Activated T-helper 1 cell treated with anti-CD3 and anti-CD28 coated beads, Interleukin-12 subunit alpha, Interleukin-12 subunit beta, Interleukin-2, Interleukin-4 antibody, amounts not matched to agents 30 ng/mL and 10 ng/mL and 1 ng/mL, durations not matched to agents 14 hours and 24 hours and 36 hours (primary cell): ENCODE measurements at places on chromosomes 16 and 17. TPM values are rescaled to one million over a fixed set of nuclear protein-coding genes. Genes with fewer than 3 reads are reported as not detected.

DNA sequence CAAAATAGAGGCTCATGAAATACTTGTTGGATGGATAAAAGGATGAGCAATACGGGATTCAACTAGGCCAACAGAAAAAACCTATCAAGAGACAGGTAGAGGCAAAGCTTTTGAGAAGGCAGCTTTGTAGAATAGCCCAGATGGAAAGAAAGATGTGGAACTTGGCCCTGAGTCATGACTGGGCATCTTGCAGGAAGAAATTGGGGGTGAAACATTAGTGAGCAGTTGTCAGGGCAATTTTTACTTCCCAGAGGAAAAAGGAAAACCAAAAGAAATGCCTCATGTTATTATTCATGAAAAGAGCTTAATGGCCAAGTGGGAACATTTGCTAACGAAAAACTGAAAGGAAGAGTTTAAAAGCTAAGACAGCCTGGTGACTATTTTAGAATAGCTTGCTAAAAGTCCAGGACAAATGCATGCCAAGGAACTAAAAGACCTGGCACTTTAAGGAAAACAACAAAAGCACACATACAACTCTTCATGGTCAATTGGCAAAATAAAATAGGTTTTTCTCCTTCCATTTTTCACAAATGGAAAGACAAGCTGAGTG lies 180.1 kb downstream of the HS3ST3A1 start:
- no peaks in the 10 kb centered on the region for H3K36me3 ChIP-seq
- no peak overlapping the region for H3K27ac ChIP-seq
- no peaks in the 10 kb centered on the region for H3K4me1 ChIP-seq
- no peak for DNase-seq
- no peak overlapping the region for H3K4me3 ChIP-seq
- H3K27me3 ChIP-seq, result no peaks in the 10 kb centered on the region

DNA sequence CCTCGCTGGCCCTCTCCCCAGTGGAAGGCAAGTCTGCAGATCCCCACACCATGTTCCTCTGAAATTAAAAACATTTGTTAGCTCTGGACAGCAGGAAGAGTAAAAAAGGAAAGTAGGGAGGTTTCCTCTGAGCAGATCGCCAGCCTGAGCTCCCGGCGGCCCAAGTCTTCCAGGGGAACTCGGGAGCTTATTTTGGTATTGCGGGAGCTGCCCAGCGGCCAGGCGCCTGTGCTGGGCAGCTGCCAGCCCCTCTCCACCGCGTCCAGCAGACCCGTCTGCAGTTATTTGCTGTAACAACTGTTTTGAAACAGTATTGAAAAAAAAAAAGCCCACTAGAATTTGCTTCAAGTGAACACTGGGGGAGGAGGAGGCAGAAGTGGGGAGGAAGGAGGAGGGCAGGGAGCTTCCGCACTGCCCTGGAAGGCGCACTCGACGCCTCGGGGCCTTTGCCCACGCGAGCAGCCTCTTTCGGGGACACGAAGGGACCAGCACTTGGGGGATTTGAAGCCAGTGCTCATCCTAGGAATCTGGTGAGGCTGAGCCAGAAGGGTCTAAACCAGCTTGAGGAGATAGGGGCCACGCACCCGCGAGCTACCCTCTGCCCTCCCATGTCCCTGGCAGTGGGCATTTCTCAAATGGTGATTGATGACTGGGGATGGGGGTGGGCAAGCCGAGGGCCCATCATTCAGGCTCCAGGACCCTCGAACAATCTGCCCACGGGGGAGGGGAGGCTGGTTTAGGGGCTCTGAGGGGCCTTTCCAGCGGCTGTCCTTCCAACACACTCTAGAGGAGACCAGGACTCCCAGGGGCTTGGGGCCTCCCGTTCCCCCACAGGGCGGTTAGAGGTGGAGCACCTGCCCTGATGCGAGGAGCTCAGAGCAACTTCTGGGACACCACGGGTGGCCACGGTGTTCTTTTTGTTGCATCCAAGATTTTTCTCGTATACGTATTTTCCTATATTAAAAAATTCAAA lies 3.0 kb upstream of the BAHCC1 start:
- H3K4me3 ChIP-seq, result no peak overlapping the region
- H3K27ac ChIP-seq, result peak overlapping the region; percentile 34
- H3K27me3 ChIP-seq, result peaks cover 38% of the 10 kb centered on the region
- peaks cover 15% of the 10 kb centered on the region for H3K4me1 ChIP-seq

DNA sequence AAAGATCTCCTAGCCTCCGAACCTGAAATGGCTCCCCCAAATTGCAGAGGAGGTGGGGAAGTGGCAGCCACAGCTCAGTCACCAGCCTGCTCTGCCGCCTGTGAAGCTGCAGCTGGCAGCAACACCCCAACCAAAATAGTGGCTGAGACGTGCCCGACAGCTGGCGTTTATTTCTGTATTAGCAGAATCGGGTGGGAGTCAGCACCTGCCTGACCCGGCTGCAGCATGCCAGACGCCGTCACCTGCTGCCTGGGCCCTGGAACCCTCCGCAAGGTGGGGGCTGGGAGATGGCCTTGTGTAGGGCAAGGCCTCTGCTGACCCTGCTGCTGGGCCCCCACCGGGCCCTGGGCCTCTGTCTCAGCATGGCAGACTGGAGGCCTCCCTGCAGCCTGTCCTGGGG lies 17.5 kb upstream of the PABPN1L start:
- no peaks in the 10 kb centered on the region for H3K27me3 ChIP-seq
- H3K36me3 ChIP-seq, result no peaks in the 10 kb centered on the region
- no peak for DNase-seq
- H3K27ac ChIP-seq, result no peak overlapping the region
- H3K4me1 ChIP-seq, result peaks cover 6% of the 10 kb centered on the region

- no peaks in the 10 kb centered on the region for H3K27me3 ChIP-seq
- peaks cover 2% of the 10 kb centered on the region for H3K36me3 ChIP-seq
- no peak overlapping the region for H3K27ac ChIP-seq
- no peak for DNase-seq
- H3K4me3 ChIP-seq, result no peak overlapping the region
Measured at GRCh38 chr16:1449201-1449788, 4.9 kb upstream of the CCDC154 start.

GRCh38 chr16:75632857-75633256 lies 9.8 kb upstream of the ADAT1 start:
- DNase-seq, result no peak
- no peaks in the 10 kb centered on the region for H3K27me3 ChIP-seq
- H3K27ac ChIP-seq, result no peak overlapping the region
- peaks cover 75% of the 10 kb centered on the region for H3K36me3 ChIP-seq
- no peak overlapping the region for H3K4me3 ChIP-seq

Gene QRICH2
- total RNA-seq, result 2.7 and 3.3 TPM in 2 replicates

Gene OMG
- 0.10 TPM in 2 replicates for total RNA-seq

Gene OR1F1
- not detected in 2 replicates for total RNA-seq

DNA sequence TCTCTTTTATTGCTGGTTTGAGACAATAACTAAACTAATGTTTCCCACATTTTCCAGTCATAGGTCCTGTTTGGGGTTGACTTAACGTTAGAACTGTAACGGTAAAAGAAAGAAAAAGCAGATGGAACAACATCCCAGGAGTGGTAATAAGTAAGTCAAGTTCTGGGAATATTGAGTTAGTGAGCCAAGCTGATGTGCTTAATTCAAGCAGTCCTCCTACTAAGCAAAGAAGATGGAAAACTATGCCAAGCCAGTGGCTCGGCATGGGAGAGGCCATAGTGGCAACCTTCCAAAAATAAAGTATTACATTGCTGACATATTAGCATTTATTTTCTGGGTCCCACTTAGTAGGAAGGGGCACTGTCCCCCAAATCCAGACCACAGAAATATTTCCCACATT lies 161.7 kb upstream of the CDH5 start:
- H3K36me3 ChIP-seq, result no peaks in the 10 kb centered on the region
- no peaks in the 10 kb centered on the region for H3K4me1 ChIP-seq
- no peak overlapping the region for H3K4me3 ChIP-seq
- no peak overlapping the region for H3K27ac ChIP-seq
- H3K27me3 ChIP-seq, result peaks cover 6% of the 10 kb centered on the region

DNA sequence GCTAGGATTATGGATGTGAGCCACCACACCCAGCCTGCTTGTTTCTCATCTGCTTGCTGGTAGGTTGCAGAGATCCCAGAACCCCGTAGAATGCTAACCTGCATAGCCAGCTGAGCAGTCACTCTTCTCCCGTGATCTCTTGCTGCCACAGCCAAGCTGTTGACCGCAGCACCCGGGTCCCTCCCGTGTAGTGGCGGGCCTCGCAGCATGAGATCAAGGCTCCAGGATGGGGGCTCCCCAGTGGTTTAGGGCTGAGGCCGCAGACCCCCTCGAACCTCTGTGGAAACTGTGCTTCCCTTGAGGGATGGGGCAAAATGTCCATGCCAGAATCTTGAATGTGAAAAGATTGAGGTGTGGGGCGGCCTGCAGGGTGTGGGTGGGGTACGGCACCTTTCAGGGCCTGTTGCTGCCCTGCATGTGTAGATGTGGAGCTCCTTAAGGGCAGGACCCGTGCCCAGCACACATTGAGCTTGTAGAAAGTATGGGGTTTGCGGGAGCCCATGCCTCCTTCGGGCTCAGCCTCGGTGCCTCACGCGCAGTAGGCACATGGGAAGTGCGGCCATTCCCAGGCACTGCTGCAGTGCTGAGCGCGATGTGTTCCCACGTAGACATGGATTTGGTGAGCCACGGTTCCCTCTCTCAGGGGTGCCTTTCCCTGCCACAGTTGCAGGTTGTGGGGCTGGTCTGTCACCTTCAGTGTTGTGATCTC lies 99.9 kb downstream of the BANP start:
- H3K4me3 ChIP-seq, result no peak overlapping the region
- H3K27ac ChIP-seq, result no peak overlapping the region
- DNase-seq, result no peak
- H3K4me1 ChIP-seq, result no peaks in the 10 kb centered on the region

- H3K36me3 ChIP-seq, result peaks cover 4% of the 10 kb centered on the region
- DNase-seq, result no peak
- H3K27ac ChIP-seq, result no peak overlapping the region
Measured at GRCh38 chr16:24999856-25000461, 15.2 kb downstream of the ARHGAP17 start.

DNA sequence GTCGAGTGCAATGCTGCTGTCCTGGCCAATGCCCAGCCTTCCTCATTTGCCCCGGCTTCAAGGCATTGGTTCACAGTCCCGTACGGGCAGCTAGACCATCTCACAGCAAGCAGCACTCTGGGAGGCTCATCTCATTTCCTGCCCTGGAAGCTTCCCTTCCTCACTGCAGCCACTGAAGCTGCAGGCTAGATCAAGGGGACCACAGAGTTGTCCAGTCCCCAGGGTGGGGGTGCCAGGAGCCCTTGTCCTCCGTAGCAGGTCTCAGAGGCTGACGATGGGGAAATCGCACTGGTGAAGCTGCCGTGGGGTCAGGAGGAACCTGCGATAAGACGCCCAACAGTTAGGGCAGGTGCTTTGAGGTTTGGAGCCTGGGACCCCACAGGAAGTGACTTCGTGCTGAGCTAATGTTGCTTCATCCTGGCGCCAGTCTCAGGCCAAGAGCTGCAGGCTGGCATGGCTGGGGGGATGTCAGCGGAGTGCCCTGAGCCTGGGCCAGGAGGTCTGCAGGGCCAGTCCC lies at the start of gene SPNS3:
Gene SPNS3, plus strand, starts transcription at position 426 of the 517 bp plus-strand sequence. Its CDS starts 28 bp downstream, at position 454.
- H3K36me3 ChIP-seq, result no peaks in the 10 kb centered on the region
- peaks cover 31% of the 10 kb centered on the region for H3K4me1 ChIP-seq
- DNase-seq, result peak; percentile 17
- H3K27me3 ChIP-seq, result peaks cover under 1% of the 10 kb centered on the region

Gene GRB7
- 0.64 and 0.73 TPM in 2 replicates for total RNA-seq

GRCh38 chr17:64639516-64639915 lies 22.6 kb downstream of the SMURF2 start:
- no peak for DNase-seq
- peaks cover 4% of the 10 kb centered on the region for H3K36me3 ChIP-seq
- no peak overlapping the region for H3K27ac ChIP-seq
- no peaks in the 10 kb centered on the region for H3K27me3 ChIP-seq

Gene KRTAP4-9
- not detected in 2 replicates for total RNA-seq

Gene IGF2BP1
- not detected in 2 replicates for total RNA-seq

Gene CLEC3A
- not detected in 2 replicates for total RNA-seq

Gene ATXN7L3
- 125 and 126 TPM in 2 replicates for total RNA-seq

Gene KRTAP9-4
- total RNA-seq, result not detected in 2 replicates

DNA sequence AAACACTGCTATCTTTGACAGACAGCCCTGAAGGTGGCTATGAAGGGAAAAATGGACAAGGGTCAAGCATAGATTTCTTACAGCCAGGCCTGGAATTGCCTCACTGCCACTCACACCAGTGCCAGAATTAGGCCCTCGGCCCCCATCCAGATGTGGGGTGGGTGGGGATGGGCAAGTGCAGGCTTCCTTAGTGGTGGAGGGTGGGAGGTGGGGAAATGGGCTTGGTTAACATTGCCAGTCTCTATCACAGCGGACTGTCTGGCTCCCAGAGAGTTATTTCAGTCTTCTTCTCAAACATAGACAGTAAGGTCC lies 24.9 kb downstream of the B9D1 start:
- H3K27me3 ChIP-seq, result peaks cover 6% of the 10 kb centered on the region
- H3K4me3 ChIP-seq, result no peak overlapping the region
- H3K36me3 ChIP-seq, result no peaks in the 10 kb centered on the region
- H3K27ac ChIP-seq, result no peak overlapping the region

GRCh38 chr16:88561485-88562359 lies 8.5 kb upstream of the ZC3H18 start:
- no peaks in the 10 kb centered on the region for H3K36me3 ChIP-seq
- peaks cover 2% of the 10 kb centered on the region for H3K27me3 ChIP-seq
- peak; percentile 25 for DNase-seq
- H3K27ac ChIP-seq, result no peak overlapping the region
- H3K4me1 ChIP-seq, result peaks cover 16% of the 10 kb centered on the region
- no peak overlapping the region for H3K4me3 ChIP-seq

Gene PHOSPHO1
- total RNA-seq, result 0.37 TPM in 1 of 2 replicates, not detected in the other

- peaks cover 80% of the 10 kb centered on the region for H3K4me1 ChIP-seq
- peaks cover 37% of the 10 kb centered on the region for H3K36me3 ChIP-seq
- H3K4me3 ChIP-seq, result peak overlapping the region; percentile 26
- no peaks in the 10 kb centered on the region for H3K27me3 ChIP-seq
- no peak overlapping the region for H3K27ac ChIP-seq
Measured at GRCh38 chr17:28574526-28574925, 2.2 kb downstream of the ALDOC start.

DNA sequence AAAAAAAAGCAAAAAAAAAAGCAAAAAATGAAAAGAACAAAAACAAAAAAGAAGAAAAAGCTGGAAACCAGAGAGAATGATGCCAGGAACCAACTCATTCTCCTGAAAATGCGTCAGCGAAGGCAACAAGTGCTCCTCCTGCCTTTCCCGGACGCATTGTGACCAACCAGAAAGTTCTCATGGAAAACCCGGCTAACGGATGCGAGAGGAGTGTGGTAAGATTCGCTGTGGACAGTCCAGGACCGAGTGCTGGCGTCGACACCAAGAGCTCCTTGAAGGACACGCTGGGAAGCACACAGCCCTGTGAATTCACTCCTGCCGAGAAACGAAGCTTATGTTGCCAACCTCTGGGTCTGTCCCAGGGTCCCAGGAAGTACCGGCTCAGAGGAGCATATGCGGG lies 43.4 kb downstream of the METRNL start:
- no peak overlapping the region for H3K4me3 ChIP-seq
- H3K4me1 ChIP-seq, result peaks cover 33% of the 10 kb centered on the region
- DNase-seq, result no peak
- no peaks in the 10 kb centered on the region for H3K36me3 ChIP-seq

Gene C16orf96
- total RNA-seq, result 0.17 TPM in 1 of 2 replicates, not detected in the other
